ENCODE measurements at places on chromosomes 11 and 22. TPM values are rescaled to one million over a fixed set of nuclear protein-coding genes. Genes with fewer than 3 reads are reported as not detected.

GRCh38 chr22:32622004-32622743 is 147.6 kb downstream of the FBXO7 start:
- no peak for DNase-seq

DNA sequence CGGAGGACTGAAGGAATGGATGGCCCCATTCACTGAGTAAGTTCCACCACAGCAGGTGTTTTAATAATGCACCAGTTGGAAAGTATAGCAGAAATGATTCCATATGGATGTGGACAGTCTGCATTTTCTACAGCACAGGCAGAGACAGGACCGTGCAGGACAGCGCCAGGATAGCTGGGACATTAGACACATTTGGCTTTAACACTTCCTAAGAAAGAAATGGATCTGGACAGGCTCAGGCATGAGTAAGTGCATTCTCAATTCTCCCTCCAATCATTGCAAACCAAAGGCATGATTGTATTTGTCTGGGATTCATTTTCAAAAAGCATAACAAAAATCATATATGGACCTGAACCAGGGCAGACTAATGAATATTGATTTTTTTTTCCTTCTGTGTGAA is 233.0 kb upstream of the POU2AF2 start:
- DNase-seq, result no peak

DNA sequence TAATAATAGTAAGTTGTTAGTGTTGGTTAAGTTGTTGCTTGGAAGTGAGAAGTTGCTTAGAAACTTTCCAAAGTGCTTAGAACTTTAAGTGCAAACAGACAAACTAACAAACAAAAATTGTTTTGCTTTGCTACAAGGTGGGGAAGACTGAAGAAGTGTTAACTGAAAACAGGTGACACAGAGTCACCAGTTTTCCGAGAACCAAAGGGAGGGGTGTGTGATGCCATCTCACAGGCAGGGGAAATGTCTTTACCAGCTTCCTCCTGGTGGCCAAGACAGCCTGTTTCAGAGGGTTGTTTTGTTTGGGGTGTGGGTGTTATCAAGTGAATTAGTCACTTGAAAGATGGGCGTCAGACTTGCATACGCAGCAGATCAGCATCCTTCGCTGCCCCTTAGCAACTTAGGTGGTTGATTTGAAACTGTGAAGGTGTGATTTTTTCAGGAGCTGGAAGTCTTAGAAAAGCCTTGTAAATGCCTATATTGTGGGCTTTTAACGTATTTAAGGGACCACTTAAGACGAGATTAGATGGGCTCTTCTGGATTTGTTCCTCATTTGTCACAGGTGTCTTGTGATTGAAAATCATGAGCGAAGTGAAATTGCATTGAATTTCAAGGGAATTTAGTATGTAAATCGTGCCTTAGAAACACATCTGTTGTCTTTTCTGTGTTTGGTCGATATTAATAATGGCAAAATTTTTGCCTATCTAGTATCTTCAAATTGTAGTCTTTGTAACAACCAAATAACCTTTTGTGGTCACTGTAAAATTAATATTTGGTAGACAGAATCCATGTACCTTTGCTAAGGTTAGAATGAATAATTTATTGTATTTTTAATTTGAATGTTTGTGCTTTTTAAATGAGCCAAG is 2.7 kb downstream of the NEAT1 start:
- peak; percentile 34 for DNase-seq

- no peak for DNase-seq
Measured at GRCh38 chr22:20590477-20591294, 83.3 kb downstream of the MED15 start.

- DNase-seq, result no peak
Measured at GRCh38 chr11:127789927-127790326, 789.4 kb upstream of the KIRREL3 start.

Gene TRPC6
- total RNA-seq, result 2.6 TPM

Gene LMO2
- 34.8 TPM for total RNA-seq

- peak; percentile 47 for DNase-seq
Measured at GRCh38 chr11:96045622-96046456, 121.9 kb upstream of the MTMR2 start.

DNA sequence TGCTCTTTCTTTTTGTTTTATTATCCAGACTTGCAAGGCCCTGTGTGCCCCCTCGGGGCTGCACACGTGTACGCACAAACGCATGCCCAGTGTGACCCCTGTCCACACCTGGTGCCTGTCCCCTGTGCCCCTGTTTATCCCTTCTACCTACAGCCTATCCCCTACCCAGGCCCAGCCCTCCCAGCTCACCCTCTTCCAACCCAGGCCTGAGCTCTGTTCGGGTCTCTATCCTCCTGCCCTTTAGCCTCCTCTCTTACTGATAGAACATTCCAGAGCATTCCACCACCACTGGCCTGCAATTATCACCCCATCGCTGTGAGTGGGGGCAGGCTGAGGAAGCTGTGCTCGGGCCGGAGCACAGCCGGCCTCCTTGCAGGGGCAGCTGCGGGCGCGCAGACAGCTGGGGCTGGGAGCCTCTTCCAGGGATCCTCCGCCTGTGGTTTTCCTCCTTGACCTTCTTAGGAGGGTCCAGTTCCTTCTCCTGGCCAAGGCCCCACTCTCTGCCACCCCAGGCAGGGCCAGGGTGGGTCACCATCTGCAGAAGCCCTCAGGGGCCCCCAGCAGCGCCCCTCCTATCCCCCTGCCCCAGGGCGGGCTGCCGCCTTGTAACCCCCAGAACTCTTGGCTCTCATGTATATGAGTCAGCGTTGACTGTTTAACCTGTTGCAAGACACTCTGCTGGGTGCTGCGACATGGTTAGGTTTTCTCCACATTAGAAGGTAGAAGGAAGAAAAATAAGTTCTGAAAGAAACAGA is 41.8 kb upstream of the KCNQ1OT1 start:
- DNase-seq, result no peak
